Vein endothelial cell (primary cell): ENCODE measurements at places on chromosomes 4 and X. TPM values are rescaled to one million over a fixed set of nuclear protein-coding genes. Genes with fewer than 3 reads are reported as not detected.

The LONRF3 gene
- total RNA-seq = 11.3 and 15.7 TPM in 2 replicates

The MAOB gene
- not detected in 2 replicates for total RNA-seq

The MAGT1 gene
- 83.3 and 118 TPM in 2 replicates for total RNA-seq

The ADGRG4 gene
- total RNA-seq = under 0.01 TPM in 1 of 2 replicates, not detected in the other

The BRCC3 gene
- total RNA-seq = 13.4 and 16.4 TPM in 2 replicates

The PARM1 gene
- total RNA-seq = 0.19 and 0.33 TPM in 2 replicates

The NPNT gene
- total RNA-seq = 0.10 TPM in 1 of 2 replicates, not detected in the other

The FOXR2 gene
- total RNA-seq = not detected in 2 replicates

The IL2 gene
- not detected in 2 replicates for total RNA-seq

The GAR1 gene
- total RNA-seq = 4.6 and 7.9 TPM in 2 replicates

The TAF7L gene
- 0.33 and 0.38 TPM in 2 replicates for total RNA-seq

The VMA21 gene
- 67.9 and 89.6 TPM in 2 replicates for total RNA-seq

The SCD5 gene
- total RNA-seq = 59.1 and 59.9 TPM in 2 replicates

The CFAP47 gene
- total RNA-seq = under 0.01 TPM in 1 of 2 replicates, not detected in the other

The CPLX1 gene
- 0.10 and 0.33 TPM in 2 replicates for total RNA-seq

The DMRTC1 gene
- not detected in 2 replicates for total RNA-seq

The HTR2C gene
- total RNA-seq = not detected in 2 replicates

The DKK2 gene
- 0.29 TPM in 1 of 2 replicates, not detected in the other for total RNA-seq

The F11 gene
- total RNA-seq = not detected in 2 replicates

The SYTL5 gene
- under 0.01 and 0.10 TPM in 2 replicates for total RNA-seq

The CPZ gene
- total RNA-seq = 0.10 TPM in 1 of 2 replicates, not detected in the other

The MID1 gene
- 36.6 and 42.0 TPM in 2 replicates for total RNA-seq

The CLDN2 gene
- not detected in 2 replicates for total RNA-seq

The PRIMPOL gene
- total RNA-seq = 5.2 and 8.0 TPM in 2 replicates

The SPARCL1 gene
- total RNA-seq = 3.6 and 4.2 TPM in 2 replicates

The SPANXA2 gene
- not detected in 2 replicates for total RNA-seq

The MYOZ2 gene
- total RNA-seq = not detected in 2 replicates

The USP17L15 gene
- total RNA-seq = not detected in 2 replicates

The SMIM31 gene
- not detected in 2 replicates for total RNA-seq

The TIGD4 gene
- total RNA-seq = under 0.01 and 0.19 TPM in 2 replicates
